ENCODE measurements at places on chromosomes 4 and X.
A peak's percentile ranks its signal among the peaks of the same experiment; 100 is the strongest.

DNA sequence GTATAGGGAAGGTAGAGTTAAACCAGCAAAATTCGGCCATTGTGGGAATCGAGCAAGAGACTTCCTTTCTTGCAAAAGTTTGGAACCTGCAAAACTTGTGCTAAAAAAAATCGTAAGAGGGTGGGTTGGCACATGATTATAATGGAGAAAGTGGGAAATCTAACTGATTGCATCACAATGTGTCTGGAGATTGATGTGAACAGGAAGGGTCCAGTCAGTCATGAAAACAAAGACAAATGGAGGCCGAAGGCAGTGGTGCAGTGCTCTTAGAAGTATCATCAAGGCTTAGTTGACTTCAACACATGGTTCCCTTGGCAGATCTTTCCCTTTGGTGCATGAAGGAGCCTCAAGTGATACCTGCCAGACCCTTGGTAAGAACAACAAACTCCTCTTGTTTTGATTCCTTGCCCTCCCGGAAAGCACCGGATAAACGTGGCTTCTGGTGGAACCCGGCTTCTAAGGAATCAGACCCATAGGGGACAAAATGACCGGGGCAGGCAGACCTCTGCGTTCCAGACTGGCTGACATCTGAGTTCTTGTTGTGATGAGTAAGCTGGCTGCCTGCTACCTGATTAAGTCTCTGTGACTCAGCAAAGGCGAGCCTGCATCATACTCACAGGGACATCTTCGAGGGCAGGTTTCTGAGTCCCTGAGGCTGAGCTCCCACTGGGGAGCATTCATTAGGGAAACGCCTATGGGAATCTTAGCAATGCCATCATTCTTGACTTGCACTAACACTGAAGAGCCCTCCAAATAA lies 87.7 kb upstream of the MAP3K15 start:
- DNase-seq = peak; percentile 11

DNA sequence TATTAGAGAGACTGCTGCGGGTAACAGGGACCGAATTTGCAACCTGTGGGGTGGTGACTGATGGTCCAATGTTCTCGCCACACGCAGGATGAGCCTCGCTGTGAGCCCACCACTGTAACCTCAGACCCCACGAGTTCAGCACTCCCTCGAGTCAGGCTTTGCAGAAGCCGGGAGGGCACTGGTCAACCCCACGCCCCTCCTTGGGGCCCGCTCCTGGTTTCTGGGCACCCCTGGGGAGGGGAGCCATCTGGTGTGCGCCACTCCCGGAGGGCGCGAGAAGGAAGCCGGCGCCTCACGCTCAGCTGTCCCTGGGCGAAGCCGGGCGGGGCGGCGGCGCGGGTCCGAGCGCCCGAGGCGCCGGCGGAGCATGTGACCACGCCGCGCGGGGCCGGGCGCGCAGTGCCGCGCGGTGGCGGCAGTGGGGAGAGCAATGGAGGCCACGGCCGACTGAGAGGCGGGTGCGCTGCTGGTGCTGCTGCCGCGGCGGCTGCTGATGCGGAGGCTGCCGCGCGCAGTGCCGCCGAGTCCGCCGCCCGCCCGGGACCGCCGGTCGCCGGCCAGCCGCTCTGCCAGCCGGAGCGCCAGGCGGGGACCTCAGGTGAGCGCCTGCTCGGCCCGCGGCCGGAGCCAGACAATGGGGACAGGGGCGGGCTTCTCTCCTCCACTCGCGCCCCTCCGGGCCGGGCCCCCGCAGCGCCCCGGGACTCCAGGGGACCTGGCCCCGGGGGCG lies 100.1 kb downstream of the CEP135 start:
- DNase-seq = peak; percentile 66

GRCh38 chrX:47247206-47247998 lies 14.6 kb downstream of the USP11 start:
- DNase-seq = no peak

- DNase-seq = no peak
These were observed 18.3 kb downstream of the KLF3 start for GRCh38 chr4:38682336-38682735.

GRCh38 chr4:71369536-71369935 lies 30.7 kb downstream of the SLC4A4 start:
- DNase-seq = no peak

DNA sequence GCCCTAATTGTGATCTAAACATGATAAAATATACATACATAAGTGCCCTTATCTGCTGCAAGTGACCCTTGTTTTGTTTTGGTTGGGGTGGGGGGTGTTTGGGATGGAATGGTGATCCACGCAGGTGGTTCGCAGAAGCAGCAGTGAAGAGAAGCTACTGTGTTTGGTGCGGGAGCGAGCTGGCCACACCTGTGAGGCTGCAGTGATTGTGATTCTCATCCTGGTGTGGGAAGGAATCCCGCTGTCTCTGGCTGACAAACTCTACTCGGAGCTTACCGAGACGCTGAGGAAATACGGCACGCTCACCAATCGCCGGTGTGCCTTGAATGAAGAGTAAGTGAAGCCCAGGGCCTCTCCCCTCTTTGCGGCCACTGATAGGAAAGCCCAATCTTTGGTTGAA lies 96.8 kb downstream of the TET2 start:
- DNase-seq = no peak

DNA sequence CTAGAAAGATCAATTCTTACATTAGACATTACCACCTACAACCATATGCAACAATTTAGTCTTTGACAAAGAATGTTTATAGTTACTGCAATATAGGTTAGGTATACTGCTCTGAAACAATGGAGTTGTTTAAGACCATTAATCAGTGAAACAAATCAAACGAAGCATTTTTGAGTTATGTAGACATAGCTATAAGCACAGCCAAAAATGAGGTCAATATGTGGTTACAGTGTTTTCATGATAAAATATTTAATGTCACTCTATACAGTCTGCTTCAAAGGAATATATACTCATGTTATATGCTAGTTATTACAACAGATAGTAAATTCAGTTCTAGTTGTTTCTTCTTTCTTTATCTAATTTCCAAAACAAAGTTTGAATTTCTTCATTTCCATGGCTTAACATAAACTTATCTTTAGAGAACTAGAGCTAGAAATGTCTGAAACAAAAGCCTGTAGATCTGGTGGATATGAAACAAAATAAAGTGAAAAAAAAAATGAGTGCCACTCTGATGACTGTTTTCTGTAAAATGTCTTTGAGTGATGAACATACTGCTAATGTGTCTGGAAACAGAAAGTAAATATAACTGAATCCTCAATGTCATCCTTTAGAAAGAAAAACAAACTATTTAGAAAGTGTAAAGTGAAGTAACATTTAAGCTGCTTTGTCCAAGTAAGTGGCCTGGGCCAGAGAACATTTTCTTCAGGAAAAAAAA lies 809.0 kb downstream of the FAT4 start:
- DNase-seq = no peak

GRCh38 chr4:143399113-143399949 lies 62.7 kb downstream of the GAB1 start:
- no peak for DNase-seq

GRCh38 chrX:134075894-134076718 lies 90.7 kb upstream of the GPC3 start:
- DNase-seq = no peak

- DNase-seq = no peak
These were observed 431.2 kb downstream of the GASK1B start for GRCh38 chr4:157741642-157742041.

GRCh38 chrX:17987783-17988182 lies 126.7 kb upstream of the RAI2 start:
- DNase-seq = peak; percentile 4

GRCh38 chr4:187826725-187827124 lies 168.8 kb upstream of the ZFP42 start:
- DNase-seq = no peak

DNA sequence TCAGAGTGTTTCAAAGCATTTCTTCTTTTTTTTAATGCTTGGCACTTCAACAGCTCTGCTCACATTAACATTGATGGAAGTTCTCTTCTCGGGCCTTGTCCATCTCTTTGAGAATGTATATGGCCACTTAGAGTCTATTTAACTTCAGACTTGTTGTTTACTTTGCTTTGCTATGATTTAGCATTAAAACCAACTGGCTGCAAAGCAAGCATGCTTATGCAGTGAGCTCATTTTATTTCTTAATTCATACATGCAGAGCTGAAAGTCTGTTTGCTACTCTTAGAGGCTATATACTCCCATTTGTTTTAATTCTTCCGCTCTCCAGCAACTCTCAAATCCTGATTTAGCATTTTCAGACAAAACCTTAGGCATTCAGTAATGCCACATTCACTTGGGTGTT lies 107.6 kb upstream of the PACRGL start:
- no peak for DNase-seq

- no peak for DNase-seq
These were observed 24.4 kb downstream of the LRRC66 start for GRCh38 chr4:51995647-51996220.

DNA sequence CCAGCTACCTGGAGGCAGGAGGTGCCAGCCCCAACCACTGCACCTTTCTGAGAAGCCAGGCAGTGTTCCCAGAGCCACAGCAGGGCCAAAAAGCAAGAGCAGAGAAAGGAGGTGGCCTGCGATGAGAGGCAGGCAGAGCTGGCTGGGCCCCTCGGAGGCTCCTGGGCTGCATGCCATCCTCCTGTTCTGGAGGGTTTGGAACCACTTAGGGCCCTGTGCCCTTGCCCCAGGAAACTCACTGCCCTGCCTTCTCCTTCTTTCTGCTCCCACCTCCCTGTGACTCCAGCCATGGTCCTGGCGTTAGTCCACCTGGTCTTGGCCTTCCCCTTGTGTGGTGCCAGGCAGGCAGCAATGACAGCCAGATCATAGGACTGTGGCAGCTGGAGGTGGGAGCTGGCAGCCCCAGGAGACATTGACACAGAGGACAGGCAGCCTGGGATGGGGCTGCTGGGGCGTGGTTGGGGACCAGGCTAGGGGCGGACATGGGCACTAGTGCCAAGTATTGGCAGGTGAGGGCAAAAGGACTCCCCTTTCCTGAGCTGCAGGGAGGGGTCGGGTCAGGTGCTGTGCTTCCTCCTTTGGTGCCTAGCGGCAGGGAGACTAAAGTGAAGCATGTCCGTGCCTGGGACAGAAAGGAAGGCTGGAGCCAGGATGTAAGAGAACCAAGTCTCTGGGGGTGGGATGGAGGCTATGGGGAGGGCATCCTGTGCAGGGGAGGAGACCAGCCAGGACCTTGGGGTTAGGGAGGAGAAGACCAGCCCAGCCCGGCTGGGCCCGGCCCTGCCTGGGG lies 1.4 kb downstream of the APLN start:
- no peak for DNase-seq

GRCh38 chrX:70922774-70923473 lies 8.0 kb downstream of the SLC7A3 start:
- DNase-seq = no peak

- no peak for DNase-seq
These were observed 297.5 kb upstream of the KLF3 start for GRCh38 chr4:38366456-38366855.

GRCh38 chr4:173442223-173442932 lies 43.5 kb upstream of the SCRG1 start:
- DNase-seq = no peak

DNA sequence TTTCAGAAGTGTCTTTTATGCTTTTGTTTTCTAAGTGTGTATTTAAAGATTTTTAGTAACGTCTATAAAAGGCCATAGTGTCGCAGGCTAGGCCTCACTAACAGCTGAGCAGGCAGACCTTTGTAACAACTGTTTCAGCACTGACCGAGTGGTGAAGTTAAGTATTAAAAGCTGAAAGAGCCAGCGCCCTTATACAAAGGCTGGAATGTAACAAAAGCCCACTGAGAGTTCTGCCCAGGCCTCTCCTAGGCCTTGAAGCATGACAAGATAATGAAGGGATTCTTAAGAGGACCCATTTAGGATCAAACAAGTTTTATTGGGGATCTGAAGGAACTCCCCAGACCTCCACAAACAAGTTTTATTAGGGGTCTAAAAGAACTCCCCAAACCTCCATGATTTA lies 722.5 kb upstream of the PRKX start:
- no peak for DNase-seq

DNA sequence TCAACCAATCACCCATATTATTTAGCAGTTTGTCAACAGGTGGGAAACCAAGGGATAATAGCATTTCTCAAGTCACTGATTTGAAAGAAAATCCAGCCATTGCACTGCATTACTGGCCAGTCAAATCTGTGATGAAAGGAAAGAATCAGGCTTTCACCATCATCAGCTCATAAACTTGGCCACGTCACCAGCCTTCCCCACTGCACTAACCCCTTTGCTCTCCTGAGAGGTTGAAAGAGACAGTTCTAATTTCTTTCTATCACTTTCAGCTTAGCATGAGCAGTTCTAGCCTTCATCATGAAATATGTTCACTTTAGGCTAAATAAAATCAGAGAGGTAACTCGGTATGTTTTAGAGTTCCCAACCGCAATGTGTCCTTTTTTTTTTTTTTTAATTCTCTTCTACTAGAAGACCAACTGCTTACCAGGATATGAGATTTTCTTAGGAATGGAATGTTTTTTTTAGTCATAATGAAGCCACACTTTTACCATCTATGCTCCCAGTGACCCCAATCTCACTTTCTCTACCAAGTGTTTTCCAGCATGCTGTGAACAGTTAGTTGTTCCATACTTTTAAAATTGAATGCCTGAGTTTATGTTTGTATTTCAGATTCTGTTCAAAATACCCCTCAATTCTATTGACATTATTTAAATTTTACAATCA lies 55.7 kb upstream of the SLC7A11 start:
- DNase-seq = no peak

- DNase-seq = peak; percentile 75
These were observed 543 bp downstream of the ELF2 start for GRCh38 chr4:139176302-139177048.

- DNase-seq = no peak
These were observed 1096.8 kb downstream of the C4orf33 start for GRCh38 chr4:130192787-130193186.

GRCh38 chr4:181890911-181891310 lies 352.3 kb upstream of the TENM3 start:
- no peak for DNase-seq

DNA sequence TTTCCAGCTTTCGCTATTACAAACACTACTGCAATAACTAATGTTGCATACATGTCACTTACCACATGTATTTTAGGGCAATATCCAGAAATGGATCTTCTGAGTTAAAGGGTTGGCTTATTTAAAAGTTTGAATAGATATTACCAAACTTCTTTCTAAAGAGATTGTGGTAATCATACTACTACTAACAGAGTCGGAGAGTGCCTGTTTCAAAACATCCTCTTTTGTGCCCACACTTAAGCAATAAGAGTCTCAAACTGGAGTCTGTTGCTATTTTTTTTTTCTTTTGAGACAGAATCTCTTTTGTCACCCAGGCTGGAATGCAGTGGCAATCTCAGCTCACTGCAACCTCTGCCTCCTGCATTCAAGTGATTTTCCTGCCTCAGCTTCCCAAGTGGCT lies 35.8 kb downstream of the FGFBP1 start:
- DNase-seq = no peak

- no peak for DNase-seq
These were observed 25.8 kb downstream of the VSIG4 start for GRCh38 chrX:66014084-66014483.

DNA sequence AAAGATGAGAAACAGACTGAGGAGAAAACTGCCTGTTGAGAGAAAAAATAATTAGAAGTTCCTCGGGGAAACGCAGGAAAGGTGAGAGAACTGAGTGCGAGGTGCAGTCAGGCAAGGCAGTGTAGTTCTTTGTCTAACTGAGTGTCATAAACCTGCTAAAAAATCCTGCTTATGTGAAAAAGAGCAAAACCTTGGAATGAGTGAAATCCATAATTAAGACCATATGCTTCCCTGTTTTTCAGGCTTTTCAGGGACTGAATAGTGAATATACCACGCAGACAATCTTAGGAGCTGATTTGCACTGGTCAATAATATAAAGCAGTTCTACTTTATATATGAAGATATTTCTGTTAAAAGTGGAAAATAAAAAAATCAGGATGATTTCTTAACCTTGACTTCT lies 104.9 kb downstream of the RASGEF1B start:
- DNase-seq = no peak

GRCh38 chr4:94603170-94603747 lies 151.5 kb downstream of the PDLIM5 start:
- DNase-seq = no peak

All from activated naive CD4-positive, alpha-beta T cell treated with anti-CD3 and anti-CD28 coated beads for 36 hours (primary cell).